Thyroid gland (tissue), 4 donors: ENCODE measurements at places on chromosomes 3 and 15.

GRCh38 chr3:102454181-102454580 lies 19.4 kb downstream of the ZPLD1 start:
- no peak for DNase-seq

GRCh38 chr3:31576521-31576920 lies 43.8 kb downstream of the STT3B start:
- DNase-seq: no peak

- no peak for DNase-seq
Observed at GRCh38 chr3:40653878-40654277, 129.1 kb downstream of the ZNF621 start.

DNA sequence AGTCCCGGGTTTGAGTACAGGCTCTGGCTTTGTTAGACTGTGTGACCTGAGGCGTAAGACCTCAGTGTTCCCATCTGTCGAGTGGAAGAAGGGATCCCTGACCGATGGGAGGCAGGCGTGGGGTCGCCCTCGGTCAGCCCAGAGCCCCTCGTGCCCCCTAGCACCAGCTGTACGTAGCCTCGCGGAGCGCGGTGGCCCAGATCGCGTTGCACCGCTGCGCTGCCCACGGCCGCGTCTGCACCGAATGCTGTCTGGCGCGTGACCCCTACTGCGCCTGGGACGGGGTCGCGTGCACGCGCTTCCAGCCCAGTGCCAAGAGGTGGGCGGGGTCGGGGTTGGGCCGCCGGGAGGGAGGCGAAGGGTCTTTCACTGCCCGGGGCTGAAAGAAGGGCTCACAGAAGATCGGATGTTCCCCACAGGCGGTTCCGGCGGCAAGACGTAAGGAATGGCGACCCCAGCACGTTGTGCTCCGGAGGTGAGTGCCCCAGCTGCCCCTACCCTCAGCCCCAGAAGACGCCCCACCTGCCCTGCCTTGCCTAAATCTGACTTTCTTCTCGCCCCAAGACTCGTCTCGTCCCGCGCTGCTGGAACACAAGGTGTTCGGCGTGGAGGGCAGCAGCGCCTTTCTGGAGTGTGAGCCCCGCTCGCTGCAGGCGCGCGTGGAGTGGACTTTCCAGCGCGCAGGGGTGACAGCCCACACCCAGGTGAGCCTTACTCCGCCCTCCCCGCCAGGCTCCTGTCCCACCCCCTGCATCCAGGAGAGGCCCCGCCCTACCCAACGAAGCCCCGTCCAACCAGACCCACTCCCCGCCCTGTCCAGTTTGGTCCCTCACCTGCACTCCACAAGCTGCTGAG lies 3.5 kb upstream of the LSMEM2 start:
- no peak for DNase-seq

- DNase-seq: no peak
Observed at GRCh38 chr3:112407214-112407887, 74.4 kb downstream of the CD200 start.
